ENCODE measurements at places on chromosomes 7 and 10.

DNA sequence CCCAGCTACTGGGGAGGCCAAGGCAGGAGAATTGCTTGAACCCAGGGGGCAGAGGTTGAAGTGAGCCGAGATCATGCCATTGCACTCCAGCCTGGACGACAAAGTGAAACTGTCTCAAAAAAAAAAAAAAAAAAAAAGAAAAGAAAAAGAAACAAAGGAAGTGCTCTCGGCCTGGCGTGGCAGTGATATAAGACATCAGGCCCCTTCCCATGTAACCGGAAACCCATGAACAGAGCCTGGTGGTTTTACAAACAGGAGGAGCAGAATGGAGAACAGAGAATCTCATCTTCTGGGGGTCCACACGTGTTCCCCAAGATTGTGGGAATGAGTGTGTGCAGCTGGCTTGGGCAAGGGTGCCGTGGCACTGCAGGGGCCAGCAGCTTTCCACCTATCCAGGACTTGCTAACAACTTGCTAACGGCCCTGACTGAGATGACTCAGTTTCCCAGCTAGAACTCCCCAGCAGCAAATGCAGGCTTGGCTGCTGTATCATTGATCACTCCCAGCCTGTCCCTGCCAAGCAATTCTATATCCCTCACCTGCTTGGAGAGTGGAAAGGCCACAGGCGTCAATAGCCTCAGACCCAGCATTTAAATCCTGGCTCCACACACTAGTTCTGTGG, 103.0 kb downstream of the COL26A1 start:
- no peak for DNase-seq

DNA sequence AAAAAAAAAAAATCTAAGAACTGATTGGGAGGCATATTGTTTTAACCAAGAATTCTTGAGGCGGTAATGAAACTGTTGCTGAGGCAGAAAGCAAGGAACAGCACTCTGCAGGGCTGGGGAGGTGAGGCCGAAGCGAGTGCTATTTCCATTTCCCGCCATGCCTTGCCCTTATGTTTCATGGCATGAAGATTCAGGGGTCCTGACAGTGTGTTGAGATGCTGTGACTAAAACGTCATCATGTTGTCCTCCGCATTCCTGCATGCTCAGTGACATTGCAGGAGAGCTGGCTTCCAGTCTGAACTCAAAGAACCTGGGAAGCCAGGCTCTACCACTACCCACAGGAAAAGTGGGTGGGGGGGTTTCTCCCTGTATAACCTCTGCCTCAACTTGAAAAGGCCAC, 85.2 kb downstream of the EBF3 start:
- no peak for DNase-seq

DNA sequence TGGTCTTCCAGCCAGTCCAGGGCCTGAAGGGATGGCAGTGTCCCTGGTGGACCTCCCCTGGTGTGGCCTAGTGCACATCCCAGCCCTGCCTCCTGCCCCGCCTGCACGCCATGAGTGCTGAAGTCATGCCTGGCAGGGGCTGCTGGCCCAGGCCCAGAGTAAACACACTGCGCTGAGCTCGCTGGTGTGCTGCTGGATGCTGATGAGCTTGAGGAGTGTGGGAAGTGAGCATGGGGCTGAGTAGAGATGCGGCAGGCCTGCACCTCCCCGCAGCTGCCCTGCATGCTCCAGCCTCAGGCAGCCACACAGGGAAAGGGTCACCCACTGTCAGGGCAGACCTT, 43.2 kb downstream of the HTRA1 start:
- DNase-seq: no peak

DNA sequence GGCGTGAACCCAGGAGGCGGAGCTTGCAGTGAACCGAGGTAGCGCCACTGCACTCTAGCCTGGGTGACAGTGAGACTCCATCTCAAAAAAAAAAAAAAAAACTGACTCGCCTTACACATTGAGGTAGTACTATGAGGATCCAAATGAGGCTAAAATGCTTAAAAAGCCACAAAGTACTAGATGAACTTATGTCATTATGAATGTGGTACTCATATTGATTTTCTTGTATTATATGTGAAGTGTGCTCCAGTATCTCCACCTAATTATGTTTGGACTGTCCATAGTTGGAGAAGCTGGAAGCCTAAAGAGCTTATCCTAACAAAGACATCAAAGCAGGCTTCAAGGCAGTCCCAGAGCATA, 9.1 kb downstream of the CCNY start:
- no peak for DNase-seq

Data from activated CD8-positive, alpha-beta memory T cell treated with anti-CD3 and anti-CD28 coated beads for 1 hour (primary cell).